ENCODE measurements at places on chromosomes 1 and 21.

GRCh38 chr1:34923490-34923889 is 6.0 kb downstream of the DLGAP3 start:
- no peak for DNase-seq

DNA sequence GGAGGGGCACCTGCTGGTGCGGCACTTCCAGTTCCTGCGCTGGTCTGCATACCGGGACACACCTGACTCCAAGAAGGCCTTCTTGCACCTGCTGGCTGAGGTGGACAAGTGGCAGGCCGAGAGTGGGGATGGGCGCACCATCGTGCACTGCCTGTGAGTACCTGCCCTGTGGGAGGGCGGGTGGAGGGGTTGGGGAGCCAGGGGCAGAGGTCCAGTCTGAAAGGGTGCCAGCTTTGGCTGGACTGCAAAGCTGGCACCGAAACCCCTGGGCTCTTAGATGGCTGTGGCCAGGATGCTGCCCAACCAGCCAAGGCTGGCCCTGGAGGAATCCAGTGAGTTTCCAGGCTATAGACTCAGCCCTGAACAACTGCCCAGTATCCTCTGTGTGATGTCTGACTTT is 87.3 kb downstream of the PTPRU start:
- DNase-seq, result no peak

GRCh38 chr1:225471453-225472301 is 43.8 kb upstream of the LBR start:
- no peak for DNase-seq

GRCh38 chr1:53618500-53619366 is 120.2 kb downstream of the GLIS1 start:
- DNase-seq, result no peak

GRCh38 chr1:180218806-180219765 is 11.0 kb upstream of the LHX4 start:
- no peak for DNase-seq

GRCh38 chr1:219398815-219399396 is 214.0 kb downstream of the ZC3H11B start:
- DNase-seq, result no peak

GRCh38 chr1:246332078-246332477 is 175.0 kb downstream of the SMYD3 start:
- no peak for DNase-seq

DNA sequence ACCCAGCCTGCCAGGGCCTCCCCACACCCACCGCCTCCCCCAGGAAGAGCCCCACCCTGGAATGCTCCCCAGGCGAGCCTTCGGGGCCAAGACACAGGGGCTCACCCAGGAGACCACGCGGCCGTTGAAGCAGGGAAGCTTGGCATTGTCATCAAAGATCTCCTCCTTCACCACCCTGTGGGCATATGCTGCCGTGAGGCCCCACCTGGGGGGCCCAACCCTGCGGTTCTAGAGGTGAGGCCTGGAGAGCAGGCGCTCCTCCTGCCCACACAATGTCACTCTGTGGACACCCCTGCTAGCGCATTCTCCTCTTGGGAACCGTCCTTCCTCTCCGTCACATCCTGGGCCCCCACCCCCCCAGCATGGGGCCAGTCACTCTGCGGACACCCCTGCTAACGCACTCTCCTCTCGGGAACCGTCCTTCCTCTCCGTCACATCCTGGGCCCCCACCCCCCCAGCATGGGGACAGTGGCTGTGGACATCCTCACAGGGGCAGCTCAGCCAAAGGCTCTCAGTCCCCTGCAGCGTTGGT is 6.6 kb downstream of the DVL1 start:
- DNase-seq, result no peak

All from stimulated activated CD4-positive, alpha-beta T cell treated with anti-CD3 and anti-CD28 coated beads, Interleukin-1b, Interleukin-23, amount 100 ng/mL, for 4 hours (primary cell).